ENCODE measurements at places on chromosomes 12 and 14.

- DNase-seq, result no peak
Observed at GRCh38 chr12:106101803-106102202, 37.0 kb downstream of the NUAK1 start.

GRCh38 chr14:68987653-68988036, 8.5 kb upstream of the ACTN1 start:
- DNase-seq, result no peak

DNA sequence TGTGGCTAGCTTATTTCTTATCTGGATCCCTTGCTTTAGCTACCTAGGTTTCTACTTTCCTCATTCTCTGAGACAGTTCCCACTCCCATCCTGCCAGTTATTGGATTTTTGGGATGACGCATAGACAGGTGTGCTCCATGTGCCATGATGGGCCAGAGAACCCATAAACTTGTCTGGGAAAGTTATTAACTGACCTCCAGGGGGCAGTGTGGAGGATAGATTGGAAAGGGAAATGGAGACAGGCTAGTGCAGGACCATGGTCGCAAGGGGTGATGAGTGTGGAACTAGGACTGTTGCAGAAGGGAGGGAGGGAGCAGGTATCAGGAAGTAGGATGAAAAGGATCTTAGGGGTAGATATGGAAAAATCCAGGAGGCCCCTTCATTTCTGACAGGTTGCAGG, 80.3 kb downstream of the ESRRB start:
- peak; percentile 3 for DNase-seq

DNA sequence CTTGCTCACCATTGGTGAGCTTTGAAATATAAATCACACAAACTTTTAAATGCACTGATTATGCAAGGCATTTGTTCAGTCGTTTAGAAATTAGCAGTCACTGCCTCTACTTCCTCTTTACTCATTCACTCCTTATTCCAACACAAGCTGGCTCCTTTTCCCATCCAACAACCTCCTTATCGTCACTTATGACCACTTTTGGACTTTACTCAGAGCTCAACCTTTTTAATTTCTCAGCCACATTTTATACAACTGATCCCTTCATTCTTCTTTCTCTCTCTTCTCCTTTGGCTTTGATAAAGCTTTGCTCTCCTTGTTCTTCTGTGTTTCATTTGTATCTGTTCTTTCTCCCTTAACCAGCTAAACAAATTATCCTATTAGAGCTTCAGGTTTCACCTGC, 126.4 kb upstream of the PLEKHA5 start:
- no peak for DNase-seq

GRCh38 chr12:42135259-42135814, 9.3 kb downstream of the GXYLT1 start:
- DNase-seq, result no peak

GRCh38 chr14:58540749-58541632, 96.8 kb upstream of the DACT1 start:
- no peak for DNase-seq
